ENCODE measurements at places on chromosomes 7 and 10. TPM values are rescaled to one million over a fixed set of nuclear protein-coding genes. Genes with fewer than 3 reads are reported as not detected.

CCDC172 gene
- not detected for total RNA-seq

- peak; percentile 41 for DNase-seq
These were observed 315.7 kb downstream of the TNS3 start for GRCh38 chr7:47266131-47266706.

DNA sequence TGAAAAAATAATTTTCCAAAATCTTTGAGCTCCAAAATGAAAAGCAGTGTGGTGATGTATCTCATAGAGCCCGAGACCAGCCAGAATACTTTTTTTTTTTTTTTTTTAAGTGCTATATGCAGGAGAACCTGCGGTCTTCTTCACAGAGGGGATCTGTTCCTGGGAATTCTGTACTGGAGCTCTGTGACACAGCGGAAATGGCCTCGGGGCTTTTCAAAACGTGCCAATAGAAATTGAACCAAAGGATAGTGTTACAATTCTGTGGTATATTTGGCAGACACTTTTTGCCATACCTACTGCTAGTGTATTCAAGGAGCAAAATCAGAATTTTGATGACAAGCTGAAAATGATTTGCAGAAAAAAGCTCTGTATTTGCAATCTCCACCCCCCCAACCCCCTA is 1429.3 kb upstream of the LRRTM3 start:
- DNase-seq, result no peak

DNA sequence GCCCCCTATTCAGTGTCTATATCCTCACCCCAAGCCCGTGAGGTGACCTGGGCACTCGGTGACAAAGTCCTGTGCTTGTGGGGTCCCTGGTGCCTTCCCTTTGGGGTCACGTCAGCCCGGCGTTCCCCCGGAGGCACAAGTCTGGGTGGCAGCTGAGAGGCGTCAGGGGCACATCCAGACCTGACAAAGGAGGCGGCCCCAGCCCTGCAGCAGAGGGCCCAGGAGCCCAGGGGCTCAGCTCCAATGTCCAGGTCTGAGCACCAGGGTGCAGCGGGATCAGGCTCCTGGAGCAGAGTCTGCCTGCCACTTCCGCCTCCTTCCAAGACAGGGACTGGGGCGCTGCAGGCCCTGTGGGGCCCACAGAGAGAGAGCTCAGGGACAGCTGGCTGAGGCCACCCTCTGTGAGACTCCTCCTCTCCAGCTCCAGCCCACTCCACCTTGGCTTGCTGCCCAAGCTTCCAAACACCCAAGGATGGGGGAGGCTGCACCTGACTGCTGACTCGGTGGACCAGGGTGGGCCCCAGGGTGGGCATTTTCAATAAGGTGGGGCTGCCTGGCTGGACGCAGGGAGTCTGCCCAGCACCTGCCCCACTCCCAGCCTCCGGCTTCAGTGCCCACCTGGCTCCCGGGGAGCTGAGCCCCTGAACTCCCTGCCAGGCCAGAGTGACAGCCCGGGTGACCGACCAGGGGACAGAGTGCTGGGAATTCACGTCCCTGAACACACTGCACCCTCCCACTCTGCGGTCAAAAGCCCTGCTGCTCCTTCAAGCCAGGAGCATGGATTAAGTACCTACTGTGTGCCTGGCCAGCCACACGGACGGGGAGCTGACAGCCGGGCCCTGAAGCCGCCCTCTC is 1.0 kb upstream of the KNDC1 start:
- DNase-seq, result no peak

DNA sequence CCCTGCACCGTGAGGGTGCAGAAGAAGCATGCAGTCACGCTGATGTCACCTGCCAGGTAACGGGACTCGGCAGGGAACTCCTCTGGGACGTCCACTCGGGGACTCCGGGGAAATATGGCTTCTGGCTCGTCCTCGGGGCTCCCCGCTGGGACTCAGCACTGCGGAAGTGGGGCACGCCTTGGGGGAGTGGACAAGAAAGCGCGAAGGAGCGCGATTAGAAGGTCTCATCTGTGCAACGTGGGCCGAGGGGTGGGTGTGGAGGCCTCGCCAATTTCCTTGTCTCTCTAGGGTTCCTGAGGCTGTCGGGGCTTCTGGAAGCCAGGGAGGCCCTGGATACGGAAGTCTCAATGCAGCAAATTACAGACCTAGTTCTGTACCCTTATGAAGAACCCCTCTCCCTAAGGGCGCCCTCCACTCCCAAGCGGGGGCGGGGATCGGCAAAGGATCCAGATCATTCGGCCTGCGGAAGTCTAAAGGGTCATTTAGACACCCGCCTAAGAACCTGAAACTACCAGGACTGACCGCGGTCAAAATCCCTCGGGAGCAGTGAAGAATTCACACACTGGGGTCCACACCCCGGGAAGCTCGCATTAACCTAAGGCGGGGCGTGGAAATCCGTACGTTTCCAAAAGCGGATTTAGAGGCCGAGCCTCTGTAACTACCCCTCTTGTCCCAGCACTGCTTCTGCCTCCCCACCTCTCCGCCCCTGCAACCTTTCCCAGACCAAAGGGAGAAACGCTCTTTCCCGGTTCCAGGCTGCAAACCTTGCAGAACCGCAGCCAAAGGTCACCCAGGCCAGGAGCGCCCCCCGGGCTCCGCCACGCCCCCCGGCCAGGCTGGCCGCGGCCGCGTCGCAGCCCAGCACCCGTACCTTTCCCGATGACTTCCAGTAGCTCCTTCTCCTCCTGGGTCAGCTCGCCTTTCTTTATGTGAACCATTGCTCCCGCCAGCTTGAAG is 640 bp downstream of the ANKMY2 start:
- DNase-seq, result peak; percentile 52

GRCh38 chr10:12869427-12869826 is 132.1 kb downstream of the CCDC3 start:
- DNase-seq, result no peak

DNA sequence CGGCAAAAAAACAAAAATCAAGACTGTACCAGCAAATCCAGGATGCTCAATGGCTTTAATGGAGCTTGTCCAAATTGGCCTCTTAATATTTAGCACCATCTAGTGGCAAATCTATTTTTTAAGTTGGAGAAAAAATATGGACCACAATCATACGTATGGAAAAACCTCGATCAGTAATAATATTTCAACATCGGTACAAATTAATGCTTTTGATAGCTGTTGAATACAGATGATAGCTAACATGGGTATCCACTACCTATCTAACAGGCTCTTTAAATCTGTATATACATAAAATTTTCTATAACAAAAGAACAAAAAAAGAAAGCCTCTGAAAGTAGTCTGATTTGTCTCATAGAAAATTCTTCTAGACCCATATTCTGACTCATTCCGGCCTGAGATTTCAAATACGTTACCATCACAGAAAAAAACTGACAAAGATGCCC is 29.2 kb downstream of the COA1 start:
- DNase-seq, result no peak

DNA sequence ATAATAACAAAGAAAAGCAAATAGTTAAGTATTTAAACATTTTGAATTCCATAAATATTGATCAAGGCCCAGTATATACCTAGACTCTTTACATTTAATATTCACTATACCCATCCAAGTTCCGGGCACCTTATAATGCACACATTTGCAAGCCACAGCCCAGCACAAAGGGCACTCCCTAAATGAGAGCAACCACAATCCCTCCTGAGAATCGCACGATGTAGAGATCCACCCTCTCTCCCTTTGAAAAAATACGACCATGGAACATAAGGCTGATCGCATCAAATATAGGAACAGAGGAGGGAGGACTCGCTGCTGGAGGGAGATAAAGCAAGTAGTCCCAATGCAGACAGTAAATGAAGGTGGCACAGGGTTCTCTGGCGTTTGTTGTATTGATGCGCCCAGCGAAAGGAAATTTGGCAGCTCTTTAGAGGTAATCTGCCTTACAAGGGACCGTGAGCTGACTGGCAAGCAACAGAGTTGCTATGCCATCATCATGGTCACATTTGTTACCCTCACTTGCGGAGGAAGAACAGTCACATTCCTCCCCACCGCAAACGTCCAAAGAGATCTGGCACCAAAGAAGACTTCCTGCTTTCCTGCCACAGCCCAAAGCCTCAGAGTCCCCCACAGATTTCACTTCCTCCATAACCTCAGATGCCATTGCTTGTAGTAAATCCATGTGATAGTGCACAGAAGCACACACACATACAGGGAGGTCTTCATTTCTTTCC is 16.1 kb upstream of the TAS2R40 start:
- DNase-seq, result no peak

GRCh38 chr10:31366703-31367102 is 47.7 kb downstream of the ZEB1 start:
- DNase-seq, result no peak

LBX1 gene
- not detected for total RNA-seq

DNA sequence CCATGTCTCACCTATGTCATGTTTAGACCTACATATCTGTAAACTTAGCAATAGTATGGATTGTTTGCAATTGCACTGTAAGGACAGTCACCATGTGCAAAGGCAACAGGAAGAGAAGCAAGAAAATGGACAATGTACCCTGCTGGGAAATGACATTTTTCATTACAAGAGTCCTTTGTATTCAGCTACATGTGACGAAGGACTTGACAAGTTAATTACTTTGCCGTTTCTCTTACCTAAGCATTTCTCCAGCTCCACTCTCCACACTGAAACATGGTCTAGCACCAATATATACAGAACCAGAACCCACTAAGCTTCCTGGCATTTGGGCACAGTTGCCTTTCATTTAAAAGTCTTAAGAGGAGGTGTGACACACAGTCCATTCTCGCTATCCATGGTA is 76.6 kb upstream of the PFKP start:
- DNase-seq, result no peak

DNA sequence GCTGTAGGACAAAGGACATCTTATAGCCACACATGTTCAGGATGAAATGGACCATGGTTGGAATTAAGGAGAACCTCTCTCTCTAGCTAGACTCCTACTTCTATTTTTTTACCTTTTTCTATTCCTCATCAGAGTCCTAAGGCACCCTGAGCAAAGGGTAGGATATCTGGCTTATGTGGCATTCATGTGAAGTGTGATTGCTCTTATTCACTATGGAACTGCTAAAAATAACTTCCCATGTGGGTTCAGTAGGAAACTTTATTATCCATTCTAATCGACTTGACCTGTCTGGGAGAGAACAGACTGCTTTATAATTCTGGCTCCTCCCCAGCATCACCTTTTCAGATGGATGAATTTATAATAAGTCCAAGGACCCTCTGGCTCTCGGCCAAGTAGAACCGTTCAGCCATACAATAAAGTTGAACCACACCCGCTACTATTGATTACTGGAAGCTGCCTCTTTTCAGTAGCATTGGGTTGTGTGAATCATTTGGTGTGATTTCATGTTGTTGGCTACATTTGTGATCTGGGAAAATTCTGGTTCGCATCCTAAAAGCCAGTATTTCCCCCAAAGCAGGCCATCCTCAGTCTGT is 117.5 kb downstream of the NRF1 start:
- DNase-seq, result no peak

GRCh38 chr7:157138101-157138423 is 664 bp upstream of the UBE3C start:
- DNase-seq, result no peak

GRCh38 chr7:107971613-107972012 is 31.3 kb downstream of the LAMB1 start:
- DNase-seq, result peak; percentile 69

DNA sequence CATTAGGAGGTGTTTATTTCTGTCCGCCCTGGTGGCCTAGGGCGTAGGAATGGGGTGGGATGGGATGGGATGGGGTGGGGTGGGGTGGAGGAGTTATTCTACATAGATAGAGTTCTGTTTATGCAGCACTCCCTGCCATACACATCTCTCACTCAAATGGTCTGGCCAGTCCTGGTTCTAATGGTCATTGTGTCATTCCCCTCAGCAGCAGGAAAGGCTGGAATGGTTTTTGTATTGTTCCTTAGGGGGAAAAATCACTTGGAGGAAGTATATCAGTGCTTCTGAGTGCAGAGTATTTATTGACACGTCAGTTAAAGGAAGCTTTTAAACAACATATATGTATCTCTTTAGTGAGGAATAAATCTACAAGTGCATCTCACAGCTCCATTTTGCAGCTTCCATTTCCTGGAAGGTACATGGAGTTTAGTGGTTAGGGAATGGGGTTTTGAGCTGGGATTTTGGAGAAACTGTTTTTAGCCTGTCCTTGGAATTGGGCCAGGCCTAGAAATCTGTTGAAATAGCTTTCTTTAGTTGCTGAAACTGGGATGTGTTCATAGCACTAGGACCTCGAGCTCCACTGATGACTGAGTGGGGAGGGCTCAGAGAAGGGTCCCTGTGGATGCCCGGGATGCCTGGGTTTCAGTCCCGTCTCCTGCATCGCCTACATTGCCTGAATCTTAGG is 8.3 kb downstream of the TSPAN14 start:
- DNase-seq, result peak; percentile 18

DNA sequence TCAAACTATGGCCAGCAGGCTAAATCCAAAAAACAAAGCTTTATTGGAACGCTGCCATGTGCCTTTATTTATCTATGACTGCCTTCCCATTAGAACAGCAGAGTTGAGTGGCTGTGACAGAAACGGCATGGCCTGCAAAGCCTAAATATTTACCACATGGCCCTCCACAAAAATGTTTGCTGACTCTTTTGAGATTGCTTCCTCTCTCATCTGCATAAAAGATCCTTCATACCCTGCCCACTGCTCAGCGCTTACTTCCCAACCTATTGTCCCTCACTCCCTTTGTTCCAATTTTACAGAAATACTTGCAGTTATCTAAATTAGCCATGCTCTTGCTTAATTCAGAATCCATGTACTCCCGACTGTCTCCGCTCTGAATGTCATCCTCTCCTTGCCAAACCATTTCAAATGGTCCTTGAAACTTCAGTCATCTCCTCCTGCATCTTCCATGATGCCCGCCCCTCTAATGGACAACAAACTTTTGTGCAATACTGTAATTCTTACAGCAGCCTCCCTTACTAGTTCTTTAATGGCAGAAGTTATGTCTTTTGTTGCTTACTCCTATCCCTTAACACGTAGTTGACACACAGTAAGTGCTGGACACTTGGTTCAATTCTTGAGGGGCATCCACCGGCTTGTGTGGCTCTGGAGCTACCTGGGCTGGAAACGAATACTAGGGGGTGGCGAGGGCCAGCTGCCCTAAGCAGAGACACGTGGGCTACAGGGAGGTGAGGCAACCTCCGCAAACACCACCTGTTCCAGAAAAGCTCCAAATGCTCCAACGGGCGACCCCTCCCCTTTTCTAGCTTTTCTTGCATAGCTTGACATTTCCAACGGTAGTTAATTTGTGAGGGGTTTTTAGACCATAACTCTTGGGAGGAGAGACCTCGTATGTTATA is 832 bp downstream of the XRCC2 start:
- no peak for DNase-seq

Data from right cardiac atrium (tissue), 5 donors.